ENCODE measurements at places on chromosomes 11 and 22.

DNA sequence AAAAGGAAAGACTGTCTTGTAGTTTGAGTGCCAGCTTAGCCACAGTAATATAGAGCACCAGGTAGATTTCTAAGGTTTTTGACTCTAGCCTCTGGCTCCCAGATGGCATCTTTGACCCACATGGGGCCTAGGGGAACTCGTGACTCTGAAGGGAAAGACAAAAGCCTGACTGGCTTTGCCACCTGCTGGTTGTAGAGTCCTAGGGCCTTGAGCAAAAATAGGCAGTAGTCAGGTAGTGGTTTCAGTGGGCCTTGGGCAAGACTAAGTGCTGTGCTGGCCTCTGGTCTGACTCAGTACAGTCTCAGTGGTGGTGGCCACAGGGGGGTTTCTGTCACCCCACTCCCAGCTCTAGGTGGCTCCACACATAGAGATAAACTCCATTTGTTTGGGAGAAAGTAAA, 349.4 kb downstream of the FAM181B start:
- no peak for DNase-seq

DNA sequence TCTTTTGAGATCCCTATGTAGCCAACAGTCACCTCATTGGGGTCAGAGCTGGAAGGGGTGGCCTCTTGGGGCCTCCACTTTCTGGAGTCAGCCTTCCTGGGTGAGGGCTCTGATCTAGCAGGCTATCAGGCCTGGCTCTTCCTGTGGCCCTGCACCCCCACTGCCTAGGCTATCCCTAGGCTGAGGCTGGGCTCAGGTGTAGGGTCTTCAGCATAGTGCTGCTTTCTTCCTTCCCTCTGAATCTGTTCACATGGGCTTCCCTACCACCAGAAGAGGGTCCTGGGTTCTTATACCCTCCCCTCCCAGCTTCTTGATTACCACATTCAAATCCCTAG, 456 bp upstream of the SPI1 start:
- no peak for DNase-seq

DNA sequence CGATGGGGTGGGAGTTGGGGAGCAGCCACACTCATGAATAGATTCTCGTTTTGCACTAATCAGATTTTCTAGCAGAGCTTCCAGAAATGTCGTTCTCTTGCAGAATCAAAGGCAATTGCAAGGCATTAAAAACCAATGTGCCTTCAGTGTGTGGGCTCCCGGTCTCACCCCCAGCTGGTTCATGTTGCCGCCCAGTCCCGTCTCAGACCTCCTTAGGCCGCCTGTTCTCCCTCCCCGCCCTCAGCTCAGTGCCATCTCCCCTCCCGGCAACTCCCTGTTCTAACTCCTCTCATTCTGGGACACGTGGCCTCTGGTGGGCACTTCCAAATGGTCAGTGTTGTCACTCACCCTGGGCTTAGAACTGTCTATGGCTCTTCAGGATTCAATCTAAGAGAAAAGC, 42.5 kb upstream of the SMIM38 start:
- DNase-seq: no peak

DNA sequence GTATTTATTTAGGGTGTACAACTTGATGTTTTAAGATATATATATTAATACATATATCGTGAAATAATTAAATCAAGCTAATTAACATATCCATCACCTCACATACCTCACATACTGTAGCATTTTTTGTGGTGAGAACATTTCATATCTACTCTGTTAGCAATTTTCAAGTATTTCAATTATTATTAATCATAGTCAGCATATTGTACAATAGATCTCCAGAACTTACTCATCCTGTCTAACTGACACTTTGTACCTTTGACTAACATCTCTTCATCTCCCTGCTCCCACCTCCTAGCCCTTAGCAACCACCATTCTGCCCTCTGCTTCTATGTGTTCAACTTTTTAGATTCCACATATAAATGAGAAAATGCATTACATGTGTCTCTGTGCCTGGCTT, 108.4 kb downstream of the BARX2 start:
- DNase-seq: no peak

GRCh38 chr11:46435679-46436078, 44.1 kb upstream of the CHRM4 start:
- no peak for DNase-seq

DNA sequence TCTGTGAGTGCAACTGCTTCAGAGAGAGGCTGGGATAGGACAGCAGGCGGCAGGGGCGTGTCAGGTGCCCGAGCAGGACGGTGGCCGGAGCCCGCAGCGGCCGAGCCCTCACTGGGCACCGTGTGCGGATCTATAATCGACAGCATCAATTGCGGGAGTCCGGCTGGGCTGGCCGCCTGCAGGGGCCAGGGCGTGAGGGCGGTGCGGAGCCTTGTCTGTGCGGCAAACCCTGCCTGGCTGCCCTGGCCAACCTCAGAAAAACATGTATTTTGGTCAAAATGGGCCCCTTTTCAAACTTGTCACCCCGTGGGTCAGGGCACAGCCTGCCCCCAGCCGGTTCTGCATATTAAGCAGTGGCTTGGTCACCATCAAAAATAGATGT, 91.3 kb upstream of the KCNQ1OT1 start:
- DNase-seq: no peak
